Hypothalamus (tissue), 51 donors: ENCODE measurements at places on chromosomes 3 and 15.

DNA sequence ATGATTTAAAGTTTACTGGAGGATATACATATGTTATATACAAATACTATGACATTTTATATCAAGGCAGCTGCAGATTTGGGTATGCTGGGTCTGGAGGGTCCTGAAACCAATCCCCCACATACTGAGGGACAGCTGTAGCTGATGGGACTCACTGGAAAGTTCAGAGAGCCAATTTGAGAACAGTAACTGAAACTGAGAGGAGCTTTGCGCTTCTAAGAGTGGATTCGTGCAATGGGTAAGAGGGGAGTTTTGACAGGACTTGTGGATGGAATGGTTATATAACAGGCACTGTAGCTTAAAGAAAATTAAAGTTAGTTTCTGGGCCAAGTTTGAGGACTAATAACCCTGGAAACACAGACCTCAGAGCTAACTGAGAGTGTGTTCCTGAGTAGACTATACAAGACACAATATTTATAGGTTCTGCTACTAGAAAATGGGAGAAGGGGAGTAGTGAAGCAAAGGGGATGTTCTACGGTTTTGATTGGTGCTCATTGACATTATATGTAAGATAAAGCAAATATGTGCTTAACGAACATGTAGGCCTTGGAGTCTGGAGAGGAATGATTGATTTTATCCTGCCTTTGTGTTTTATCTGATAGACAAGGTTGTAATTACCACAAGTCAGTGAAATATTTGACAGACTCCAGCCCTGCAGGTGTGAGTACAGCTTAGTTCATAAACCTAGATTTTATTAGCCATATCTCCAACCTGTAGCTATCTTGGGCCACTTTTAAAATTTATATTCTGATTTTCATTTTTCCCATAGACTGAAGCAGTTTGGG is 4.8 kb upstream of the ZMAT3 start:
- DNase-seq: no peak

GRCh38 chr3:195566797-195567196 is 16.9 kb downstream of the APOD start:
- no peak for DNase-seq

DNA sequence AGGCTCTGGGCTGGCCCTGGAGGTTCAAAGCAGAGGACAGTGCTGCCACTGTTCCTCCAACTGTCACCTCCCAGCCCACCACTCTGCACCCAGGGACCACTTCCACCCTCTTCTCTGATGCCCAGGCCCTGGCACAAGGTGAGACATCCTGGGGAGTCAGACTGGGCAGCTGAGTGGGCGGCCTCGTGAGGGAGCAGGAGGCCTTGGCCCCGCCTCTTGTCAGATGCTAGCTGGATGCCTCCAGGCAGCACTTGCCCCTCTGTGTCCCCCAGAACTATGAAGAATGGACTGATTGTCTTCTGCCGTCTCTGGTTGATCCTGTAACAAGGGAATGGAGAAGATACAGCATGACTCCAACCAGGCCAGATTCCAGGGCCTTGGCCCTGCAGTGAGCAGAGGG is 191.0 kb upstream of the LINGO1 start:
- no peak for DNase-seq

DNA sequence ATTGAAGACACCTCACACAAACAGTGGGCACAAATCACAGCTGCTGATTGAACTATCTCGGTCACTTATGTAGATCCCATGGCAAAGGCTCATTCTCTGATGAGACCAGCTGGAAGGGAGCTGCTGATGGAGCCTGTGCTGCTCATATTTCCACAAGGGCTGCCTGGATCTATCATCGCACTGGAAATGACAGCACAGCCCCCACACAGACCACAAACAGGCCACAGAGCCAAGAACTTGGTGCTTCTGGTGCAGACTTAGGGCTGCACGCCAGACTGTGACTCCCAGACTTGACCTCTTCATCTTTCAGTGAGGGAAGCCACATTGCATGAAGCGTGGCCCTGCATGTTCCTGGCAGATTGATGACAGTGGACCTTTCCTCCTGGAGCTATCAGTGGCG is 197.6 kb downstream of the MINAR1 start:
- no peak for DNase-seq

DNA sequence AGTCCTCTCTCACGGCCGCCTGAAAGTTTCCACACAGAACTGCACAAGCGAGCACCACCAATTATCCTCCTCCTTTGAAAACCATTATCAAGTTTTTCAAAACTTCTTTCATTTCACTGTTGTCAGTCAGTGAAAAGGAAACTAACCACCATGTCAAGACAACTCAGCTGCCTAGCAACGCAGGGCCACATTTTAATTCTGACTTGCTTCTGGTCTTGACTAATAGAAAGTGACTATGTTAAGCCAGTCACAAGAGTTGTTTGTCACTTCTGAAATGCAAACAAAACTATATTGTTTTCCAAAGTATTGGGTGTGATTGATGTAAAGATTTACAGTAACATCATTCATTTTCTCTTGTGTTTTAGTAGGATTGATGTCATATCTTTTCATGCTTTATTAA is 612.8 kb upstream of the AGTR1 start:
- DNase-seq: no peak

- no peak for DNase-seq
These were observed 18.0 kb downstream of the CHST2 start for GRCh38 chr3:143137435-143138036.

GRCh38 chr15:77032052-77032646 is 37.2 kb downstream of the PSTPIP1 start:
- DNase-seq: no peak

- DNase-seq: no peak
These were observed 553.8 kb upstream of the SGO1 start for GRCh38 chr3:20739814-20740213.

DNA sequence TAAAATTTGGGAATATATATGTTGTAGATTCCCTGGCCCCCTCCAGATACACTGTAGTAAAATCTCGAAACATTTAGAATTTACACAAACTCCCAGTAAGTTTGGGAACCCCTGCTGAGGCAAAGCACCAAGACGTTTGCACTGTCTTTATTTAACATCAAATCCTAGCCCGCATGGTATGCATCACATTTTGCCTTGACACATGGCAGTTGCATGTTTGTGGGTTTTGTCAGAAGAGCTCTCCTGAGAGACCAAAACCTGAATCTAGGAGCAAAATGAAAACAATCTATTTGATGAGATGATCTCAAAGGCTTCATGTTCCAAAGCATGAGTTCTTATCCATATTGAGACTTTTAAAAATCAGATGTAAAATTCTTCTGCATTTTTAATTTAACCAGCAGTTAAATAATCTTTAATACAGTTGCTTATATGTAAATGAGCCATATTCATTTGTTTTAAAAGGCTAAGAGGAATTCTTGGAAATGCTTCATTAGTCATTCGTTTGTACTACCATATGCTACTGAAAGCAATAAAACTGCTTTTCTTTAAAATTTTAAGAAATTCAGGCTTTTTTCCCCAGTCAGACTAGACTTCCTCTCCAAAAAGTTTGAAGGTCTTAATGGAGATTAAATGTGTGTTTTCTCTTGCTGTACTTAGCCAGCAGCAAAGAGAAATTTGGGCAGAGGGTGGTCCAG is 105.2 kb upstream of the BOC start:
- no peak for DNase-seq

DNA sequence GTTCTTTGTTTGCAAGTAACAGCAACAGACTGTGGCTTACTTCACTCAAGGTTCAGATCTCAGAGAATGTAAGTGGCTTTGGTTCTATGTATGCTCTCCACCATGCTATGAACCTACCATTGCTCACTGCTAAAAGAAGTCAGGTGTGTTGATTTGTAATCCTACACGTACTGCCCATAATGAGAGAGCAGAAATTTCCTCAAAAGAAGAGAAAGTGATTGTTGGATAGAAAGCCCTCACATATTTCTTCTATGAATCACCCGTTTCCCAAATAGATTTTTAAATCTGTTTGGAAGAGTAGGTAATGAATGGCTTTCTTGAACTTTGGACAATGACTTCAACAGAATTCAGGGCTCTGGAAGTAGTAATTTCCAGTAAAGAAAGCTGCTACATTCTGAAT is 565.4 kb downstream of the ROBO2 start:
- no peak for DNase-seq

DNA sequence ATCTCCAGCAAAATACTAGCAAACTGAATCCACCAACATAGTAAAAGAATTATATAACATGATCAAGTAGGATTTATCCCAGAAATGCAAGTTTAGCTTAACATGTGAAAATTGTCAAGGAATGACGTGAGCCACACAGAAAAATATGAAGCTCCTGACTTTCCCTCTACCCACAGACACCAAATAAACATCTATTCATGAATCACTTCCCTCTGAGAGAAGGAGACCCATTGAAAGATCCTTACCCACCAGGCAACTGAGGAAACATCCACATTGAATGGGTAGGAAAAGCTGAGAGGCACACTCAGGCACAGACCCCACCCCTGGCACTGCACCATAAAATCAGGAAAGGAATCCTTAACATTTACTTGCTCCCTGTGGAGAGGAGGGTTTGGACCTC is 102.2 kb upstream of the MANF start:
- DNase-seq: no peak

- no peak for DNase-seq
These were observed 15.4 kb upstream of the LHFPL4 start for GRCh38 chr3:9569054-9569453.

DNA sequence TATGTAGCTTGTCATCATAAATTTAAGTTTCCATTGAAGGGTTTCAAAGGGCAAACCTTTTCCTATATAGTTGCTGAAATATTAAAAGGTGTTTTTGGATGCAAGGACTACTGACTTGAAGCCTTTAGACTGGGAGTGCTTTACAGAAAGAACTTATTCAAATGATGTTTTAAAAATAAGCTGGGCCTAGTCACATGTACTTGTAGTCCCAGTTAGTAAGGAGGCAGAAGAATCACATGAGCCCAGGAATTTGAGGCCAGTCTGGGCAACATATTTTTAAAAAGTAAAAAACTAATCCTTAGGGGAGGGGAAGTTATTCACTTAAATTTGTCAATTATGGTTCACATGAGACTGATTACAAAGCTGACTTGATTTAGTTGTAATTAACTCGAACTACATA is 65.0 kb downstream of the SMARCC1 start:
- DNase-seq: no peak

GRCh38 chr3:151900884-151901643 is 27.6 kb downstream of the SUCNR1 start:
- DNase-seq: no peak

GRCh38 chr3:64094713-64095079 is 71.4 kb upstream of the PSMD6 start:
- DNase-seq: no peak

DNA sequence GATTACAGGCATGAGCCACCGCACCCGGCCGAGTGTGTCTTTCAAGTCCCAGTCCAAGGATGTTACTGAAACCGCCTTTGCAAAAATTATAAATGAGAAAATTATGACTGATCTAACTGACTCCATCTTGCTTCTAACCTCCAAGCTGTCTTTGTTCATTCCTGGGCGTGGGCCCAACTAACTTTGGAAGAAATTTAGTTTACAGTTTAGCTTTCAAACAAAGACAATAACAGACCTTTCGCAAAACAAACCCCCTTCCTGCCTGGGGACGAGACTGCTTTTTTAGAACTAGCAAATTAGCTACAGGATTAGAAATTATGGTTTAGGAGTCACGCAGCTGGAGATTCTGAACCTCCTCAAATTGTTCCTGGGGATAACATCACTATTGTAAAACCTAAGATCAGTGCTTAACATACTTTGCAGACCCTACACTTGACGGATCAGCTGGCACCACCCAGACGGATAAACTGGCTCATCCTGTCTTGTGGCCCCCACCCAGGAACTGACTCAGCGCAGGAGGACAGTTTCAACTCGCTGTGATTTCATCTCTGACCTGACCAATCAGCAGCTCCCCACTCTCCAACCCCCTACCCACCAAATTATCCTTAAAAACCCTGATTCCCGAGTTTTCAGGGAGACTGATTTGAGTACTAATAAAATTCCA is 23.8 kb downstream of the NANOGP8 start:
- no peak for DNase-seq

- no peak for DNase-seq
These were observed 1.8 kb downstream of the APBA2 start for GRCh38 chr15:28887339-28888174.

DNA sequence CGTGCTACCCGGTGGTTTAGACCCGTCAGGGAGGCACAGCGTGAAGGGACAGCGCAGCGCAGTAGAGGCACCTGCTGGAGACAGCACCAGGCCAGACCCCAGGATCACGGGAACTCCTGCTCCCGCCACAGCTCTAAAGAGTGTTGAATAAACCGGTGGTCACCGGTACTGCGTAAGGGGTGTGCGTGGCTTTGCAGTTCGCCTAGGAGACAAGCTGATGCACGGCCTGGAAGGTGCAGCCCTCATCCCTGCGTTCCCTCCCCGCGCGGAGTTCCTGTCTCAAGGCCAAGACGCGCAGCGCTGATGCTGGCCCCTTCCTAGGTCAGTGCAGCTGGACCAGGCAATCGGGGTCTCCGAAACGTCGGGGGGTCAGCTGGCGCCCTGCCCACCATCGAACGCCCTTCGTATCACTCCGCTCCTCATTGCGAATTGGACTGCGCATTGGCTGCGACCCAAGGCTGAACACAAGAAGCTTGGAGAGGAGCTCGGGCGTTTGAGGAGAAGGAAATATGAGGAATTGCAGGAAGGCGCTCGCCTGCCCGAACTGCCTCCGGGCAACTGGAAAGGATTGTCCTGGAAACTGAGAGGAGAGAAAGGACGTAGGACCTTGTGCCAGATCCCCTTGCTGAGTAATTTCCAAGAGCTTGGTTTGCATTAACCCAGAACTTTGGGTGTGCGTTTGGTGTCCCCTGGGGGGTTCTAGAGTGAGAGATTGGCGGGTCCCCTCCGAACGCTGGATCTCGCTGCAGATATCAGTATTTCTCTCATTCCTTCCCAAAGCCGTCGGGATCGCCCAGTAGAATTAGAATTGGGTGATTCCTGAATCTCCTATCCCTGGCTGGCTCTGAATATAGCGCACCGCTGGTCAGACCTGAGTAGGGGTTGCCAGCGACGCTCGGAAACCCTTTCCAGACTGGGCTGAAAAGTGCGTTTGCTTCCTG is 2.3 kb upstream of the SOX14 start:
- no peak for DNase-seq
